D721Med (cell line): ENCODE measurements at places on chromosomes 3 and 15.

- DNase-seq, result no peak
Observed at GRCh38 chr3:50649451-50649931, 25.2 kb upstream of the DOCK3 start.

DNA sequence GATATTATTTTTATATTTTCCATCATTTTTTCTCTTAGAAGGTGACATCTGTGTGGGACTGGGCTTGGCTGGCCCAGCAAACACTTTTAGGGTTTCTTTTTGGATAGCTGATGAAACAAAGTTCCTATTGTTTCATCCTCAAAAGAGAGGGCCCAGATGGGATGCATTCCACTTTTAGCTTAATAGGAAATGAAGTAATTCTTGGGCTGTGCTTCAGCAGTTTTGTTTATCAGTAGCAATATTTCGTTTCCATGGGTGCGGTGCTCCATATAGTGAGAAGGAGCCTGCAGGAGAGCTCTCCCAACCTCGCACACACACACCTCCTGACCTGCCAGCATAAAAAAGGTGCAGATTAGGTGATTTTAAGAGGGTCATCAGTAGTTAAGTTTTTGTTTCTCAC is 147.5 kb downstream of the AKAP13 start:
- DNase-seq, result no peak

GRCh38 chr3:73270839-73271483 is 209.5 kb downstream of the EBLN2 start:
- no peak for DNase-seq

- DNase-seq, result no peak
Observed at GRCh38 chr15:90799639-90800170, 68.7 kb upstream of the FURIN start.

- no peak for DNase-seq
Observed at GRCh38 chr15:49410641-49411040, 12.4 kb upstream of the FGF7 start.

- DNase-seq, result no peak
Observed at GRCh38 chr15:57503051-57503702, 88.5 kb upstream of the MYZAP start.

GRCh38 chr3:170485294-170485693 is 66.6 kb downstream of the CLDN11 start:
- DNase-seq, result no peak

DNA sequence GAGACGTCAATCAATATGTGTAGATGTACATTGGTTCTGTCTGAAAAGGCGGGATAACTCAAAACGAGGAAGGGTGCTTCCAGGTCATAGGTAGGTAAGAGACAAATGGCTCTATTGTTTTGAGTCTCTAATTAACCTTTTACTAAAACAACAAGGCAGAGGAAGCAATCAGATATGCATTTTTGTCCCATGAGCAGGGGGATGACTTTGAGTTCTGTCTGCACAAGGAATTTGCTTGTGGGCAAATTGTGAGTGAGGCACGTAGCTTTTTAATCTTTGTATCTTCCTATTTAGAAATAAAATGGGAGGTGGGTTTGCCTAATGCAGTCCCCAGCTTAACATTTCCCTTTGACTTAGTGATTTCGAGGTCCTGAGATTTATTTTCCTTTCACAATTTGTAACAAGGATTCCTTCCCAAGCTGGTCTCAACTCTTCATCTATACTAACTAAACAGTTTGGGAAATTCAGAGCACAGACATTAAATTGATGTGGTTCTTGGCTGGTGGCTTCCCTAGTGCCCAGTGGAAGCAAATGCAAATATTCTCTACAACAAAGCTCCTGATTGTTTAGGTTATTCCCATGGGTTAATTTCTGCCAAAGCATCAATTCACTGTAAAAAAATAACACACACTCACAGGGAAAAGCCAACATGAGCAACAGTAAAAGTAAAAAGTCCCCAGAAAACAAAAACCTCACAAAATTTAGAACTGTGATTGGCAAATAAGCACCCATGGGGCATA is 738.8 kb upstream of the SGO1 start:
- no peak for DNase-seq

DNA sequence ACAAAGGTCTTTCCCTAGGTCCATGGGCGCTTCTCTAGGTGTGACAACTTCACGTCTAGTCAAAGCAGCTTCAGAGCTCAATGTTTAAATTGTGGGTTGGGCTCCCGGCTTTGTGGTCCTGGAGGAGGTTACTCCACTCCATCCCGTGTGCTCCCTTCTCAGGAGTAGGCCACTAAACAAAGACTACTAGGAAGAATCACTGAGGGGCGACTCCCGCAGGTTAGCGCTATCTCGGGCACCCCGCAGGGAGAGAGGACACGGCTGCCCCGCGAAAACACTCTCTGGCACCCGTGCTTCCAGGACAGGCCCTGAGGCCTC is 500 bp downstream of the PARP6 start:
- DNase-seq, result no peak

- DNase-seq, result no peak
Observed at GRCh38 chr3:100057716-100058575, 56.4 kb downstream of the FILIP1L start.

- DNase-seq, result no peak
Observed at GRCh38 chr3:40841570-40842109, 316.9 kb downstream of the ZNF621 start.
